ENCODE measurements at places on chromosomes 6 and 20.

DNA sequence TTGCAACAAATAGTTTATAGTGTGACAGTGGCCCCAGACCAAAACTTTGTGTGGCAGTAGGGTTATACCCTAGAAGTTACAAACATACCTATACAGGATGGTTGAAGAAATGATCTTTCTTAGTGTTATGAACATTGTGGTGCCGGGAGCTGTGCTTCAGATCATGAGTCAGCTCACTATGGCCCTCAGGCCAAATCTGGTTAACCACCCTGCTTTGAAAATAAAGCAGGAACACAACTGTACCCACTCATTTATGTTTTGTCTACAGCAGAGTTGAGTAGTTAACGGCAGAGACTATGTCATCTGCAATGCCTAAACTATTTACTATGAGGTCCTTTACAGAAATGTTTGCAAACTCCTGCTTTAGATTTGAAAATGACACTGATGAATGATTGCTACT, 24.3 kb downstream of the AKAP7 start:
- peak; percentile 78 for DNase-seq

GRCh38 chr20:63580796-63581461, 6.9 kb upstream of the HELZ2 start:
- peak; percentile 68 for DNase-seq

- peak; percentile 51 for DNase-seq
Observed at GRCh38 chr6:166087246-166087645, 80.4 kb downstream of the TBXT start.

DNA sequence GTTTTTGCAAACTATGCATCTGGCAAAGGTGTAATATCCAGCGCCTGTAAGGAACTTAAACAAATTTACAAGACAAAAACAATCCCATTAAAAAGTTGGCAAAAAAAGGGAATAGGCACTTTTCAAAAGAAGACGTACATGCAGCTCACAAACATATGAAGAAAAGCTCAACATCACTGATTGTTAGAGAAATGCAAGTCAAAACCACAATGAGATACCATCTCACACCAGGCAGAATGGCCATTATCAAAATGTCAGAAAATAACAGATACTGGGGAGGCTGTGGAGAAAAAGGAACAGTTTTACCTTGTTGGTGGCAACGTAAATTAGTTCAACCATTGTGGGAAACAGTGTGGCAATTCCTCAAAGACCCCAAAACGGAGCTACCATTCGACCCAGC, 54.2 kb downstream of the TSBP1 start:
- DNase-seq = no peak

DNA sequence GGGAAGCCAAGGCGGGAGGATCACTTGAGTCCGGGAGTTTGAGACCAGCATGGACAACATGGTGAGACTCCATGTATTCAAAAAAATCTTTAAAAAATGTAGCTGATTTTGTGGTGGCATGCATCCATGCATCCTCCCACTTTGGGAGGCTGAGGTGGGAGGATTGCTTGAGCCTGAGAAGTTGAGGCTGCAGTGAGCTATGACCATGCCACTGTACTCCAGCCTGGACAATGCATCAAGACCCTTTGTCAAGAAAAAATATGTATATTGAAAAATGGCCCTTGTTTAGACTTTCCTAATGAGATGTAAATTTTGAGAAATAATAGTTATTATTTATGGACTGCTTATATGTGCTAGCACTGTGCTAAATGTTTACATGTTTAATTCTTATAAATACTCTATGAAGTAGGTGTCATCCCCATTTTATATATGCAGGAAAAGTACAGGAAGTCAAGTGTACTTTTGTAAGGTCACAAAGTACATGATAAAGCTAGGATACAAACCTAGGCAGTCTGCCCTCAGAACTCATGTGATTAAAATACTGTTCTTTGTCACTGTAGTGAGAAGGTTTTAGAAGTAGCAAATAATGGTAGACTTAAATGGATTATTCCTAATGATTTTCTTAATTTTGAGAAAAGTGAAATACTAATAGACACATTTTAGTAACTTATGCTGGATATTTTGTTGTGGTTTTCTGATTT, 58.8 kb downstream of the ITCH start:
- DNase-seq = no peak

DNA sequence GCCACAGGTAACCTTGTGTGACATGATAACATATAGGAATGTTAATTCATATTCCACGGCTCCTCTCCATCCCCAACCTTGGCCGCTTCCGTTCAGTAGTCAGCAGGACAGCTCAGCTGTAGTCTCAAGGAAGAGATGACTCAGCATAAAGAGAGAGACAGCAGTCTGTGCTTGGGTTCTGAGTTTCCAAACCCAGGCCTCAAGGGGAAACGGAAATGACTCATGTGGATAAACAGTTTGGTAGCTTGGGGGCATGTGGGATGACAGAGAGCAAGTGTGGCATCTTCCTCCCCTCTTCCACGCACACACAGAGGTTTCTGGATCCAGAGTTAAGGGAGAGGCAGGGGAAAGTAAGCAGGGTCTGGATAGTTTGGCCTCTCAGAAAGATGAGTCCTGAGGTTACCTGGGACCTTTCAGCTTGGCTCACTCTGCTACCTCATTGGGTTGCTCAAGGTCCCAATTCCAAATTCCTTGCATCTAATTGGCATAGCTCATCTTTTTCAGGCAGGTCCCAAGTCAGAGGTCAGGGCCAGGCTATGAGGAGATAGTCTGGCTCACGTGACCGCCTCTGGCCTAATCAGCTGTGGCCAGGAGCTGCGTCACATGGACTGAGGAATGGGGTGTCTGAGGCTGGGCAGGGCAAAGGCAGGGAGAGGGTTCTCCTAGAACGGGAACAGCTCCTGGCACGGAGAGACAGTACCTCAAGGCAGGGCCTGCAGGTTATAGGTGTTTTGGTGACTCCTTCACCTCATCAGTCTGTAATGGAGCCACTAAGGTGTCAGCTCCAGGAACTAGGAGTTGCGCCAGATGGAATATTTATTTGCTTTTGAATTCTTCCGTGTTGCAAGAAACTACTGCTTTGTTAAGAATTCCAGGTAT, 36.5 kb upstream of the MLN start:
- DNase-seq = peak; percentile 94

DNA sequence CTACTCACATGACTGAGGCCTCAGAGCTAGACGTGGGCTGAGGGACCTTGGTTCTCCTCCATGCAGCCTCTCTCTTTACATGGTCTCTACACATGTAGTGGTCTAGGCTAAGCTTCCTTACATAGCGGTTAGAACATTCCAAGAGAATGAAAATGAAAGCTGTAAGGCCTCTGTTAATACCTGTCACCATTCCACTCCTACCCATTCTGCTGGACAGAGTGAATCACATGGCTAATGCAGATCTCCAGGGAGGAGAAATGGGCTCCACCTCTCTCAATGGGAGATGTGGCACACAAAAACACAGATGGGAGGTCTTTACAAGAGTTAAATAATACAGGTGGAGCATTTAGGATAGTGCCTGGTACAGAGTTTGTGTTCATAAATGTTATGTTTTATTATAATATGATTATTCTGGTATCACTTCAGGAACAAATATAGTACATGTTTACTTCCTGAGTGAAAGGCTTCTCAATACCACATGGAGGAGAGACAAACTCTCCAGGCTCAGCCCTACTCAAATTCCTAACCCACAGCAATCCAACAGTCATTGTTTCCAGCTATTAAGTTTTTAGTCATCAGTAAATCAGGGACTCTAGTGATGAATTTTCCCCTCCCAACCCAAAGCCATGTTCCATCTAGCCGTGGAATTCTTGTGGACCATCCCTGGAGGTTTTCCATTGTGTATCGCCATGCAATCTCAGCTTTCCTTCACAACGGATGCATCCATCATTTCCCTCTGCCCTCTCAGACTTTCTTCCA, 57.9 kb downstream of the ISM1 start:
- no peak for DNase-seq

DNA sequence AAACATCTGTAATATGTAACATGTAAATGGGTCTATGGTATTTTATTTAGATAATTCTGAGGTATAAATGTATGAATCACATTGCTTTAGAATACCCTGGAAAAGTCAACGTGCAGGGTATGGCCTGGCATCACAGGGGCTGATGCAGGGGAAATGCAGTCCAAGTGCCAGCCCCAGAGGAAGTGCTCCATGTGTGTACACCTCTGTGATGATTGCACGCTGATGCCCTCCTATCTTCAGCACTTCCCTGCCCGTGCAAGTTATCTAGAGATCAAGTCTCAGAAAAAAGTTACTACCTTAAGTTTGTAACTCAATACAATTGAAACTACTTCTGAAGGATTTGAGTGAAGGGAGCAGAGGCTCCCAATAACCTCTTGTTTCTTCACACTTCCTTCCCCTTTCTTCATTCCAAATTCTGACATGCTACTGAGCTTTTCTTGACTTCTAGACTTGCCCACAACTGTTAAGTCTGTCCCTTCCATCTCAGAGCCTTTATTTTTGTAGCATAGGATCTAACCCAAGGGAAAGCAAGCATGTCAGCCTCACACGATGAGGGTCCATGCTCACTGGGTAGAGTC, 2.2 kb downstream of the SMLR1 start:
- no peak for DNase-seq

DNA sequence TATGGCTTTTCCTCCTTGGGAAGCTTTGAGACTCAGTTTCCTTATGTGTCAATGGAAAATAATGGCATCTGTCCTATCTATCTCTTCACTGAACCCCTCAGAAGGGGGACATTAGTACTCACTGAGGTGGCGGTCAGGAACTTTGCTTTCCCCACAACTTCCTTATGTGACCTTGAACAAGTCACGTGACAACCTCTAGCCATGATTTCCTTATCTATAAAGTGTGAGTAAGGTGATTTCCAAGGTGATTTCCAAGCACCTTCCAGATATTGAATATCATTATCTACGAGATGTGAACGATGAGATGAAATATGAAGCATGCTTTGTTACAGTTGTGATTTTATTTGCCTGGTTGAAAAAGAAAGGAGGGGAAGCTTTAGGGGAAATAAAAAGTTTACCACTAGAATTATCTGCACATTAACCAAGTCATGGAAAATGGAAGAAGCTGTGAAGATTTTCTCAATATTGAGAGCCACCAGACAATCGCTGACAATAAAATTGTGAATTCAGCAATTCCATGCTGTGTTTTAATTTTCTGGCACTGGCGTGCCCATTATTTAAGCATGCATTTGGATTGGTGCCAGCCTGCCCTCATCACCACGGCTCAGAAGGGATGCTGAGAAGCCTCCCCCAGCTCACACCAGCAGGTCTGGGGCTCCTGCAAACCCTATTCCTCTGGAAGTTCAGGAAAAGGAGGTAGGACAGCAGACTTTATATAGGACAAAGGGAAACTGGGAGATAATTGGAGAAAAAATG, 255.3 kb downstream of the CD83 start:
- DNase-seq = no peak

DNA sequence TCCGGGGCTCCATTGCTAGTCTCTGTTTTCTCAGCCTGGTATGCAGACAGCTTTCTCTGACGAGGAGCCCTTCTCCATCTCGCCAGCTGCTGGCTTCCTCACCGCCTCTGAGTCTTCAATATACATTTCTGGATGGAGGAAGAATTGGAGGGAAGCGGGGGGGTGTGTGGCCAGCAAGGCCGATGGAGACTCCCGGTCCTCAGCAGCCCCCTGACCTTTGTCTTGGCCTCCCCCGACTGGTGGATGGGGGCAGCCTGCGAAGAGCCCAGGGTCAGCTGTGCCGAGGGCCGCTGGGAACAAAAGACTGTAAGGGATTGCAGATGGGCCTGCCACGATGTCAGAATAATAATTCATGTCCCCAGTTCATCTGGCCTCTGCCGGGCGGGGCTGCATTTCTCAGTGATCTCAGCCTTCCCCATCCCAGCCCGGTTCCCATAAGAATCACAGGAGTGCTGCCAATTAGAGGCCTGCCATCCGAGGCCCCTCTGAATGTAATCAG, 54.3 kb upstream of the STX16 start:
- DNase-seq = no peak

DNA sequence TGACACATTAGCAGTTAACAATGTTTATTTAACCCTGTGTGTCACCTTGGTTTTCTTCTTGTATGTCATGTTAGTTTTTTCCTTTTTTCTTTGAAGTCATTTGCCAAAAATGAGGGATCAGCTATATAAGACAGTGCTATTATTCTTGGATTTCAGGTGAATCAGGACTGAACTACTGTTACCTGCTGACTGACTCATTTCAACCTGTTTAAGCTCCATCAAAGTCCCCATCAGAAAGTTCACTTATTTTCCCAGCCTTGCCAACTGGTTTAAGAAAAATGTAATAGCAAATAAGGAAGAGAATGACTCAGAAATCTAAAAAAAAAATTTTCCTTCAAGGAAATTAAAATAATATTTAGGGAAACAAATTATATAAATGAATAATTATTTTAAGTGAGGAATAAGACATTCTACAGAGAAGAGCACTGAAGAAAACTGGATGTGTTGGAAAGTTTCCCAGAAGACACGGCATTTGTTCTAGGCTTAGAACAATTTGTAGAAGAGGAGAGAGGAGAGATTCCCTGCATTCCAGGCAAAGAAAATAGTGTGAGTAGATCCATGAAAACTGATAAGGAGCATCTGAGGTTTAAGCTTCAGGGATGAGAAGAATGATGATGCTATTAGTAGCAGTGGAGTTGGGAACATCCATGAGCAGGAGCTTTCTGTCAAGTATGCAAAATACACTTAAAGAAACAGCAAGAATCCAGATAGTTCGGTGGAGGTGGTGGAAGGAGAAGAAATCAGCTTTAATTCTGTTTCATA, 84.9 kb upstream of the SIM1 start:
- no peak for DNase-seq

GRCh38 chr6:108737594-108738546, 110.4 kb upstream of the ARMC2 start:
- DNase-seq = peak; percentile 76

Measured in renal cortical epithelial cell (primary cell).